ENCODE measurements at places on chromosomes 3 and 15.
A peak's percentile ranks its signal among the peaks of the same experiment; 100 is the strongest.

- DNase-seq = no peak
Observed at GRCh38 chr15:38896647-38897046, 332.0 kb upstream of the RASGRP1 start.

DNA sequence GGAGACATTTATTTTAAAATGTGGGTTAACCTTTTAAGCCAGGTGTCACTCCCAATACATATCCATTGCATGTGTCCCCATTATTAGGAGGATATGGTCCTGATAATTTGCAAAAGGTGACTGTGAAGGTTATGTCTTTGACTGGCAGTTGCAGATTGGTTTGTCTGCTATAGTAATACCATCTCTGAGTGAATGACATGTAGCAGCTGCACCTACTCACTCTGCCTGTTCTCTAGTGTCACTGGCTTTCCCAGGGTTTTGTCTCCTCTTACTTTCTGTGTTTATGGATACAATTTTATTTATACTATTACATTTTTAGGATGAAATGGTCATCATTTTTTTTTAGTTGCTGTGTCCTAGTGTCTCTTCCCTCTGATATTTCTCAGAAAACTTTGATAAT lies 393.2 kb downstream of the C3orf38 start:
- no peak for DNase-seq

DNA sequence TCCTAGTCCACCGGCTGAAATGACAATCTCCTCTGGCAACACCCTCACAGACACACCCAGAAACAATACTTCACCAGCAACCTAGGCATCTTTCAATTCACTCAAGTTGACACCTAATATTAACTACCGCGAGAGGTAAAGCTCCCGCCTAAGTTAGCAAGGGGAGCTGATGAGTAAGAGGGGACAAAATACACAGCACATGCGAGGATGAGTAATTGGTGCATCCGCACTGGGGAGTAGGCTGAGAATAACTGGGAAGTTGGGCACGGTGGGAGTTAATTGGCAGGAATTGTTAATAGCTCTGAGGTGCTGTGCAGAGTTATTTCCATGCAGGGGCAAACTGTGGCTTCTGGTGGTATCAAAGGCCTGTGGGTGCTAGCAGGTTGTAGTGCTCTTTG lies 14.5 kb upstream of the PLD1 start:
- DNase-seq = no peak

GRCh38 chr15:68385240-68385561 lies 46.8 kb downstream of the ITGA11 start:
- DNase-seq = no peak

DNA sequence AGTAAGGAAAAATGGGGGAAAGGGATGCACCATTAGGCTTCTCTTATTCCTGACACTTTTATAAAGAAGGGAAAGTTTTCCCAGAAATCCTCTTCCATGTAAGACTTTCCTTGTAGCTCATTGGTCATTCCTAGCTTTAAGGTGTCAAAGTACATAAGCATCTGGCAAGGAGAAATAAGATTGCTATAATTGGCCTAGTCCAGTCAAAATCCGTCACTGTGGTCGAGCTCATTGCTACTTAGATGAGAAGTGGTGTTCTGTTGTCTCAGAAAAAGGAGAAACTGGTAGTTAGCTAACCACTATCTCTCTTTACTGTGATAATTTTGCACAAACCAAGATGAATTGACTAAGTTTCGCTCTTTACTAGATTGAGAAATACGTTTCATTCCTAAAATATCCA lies 370.1 kb downstream of the CNTN4 start:
- DNase-seq = no peak

DNA sequence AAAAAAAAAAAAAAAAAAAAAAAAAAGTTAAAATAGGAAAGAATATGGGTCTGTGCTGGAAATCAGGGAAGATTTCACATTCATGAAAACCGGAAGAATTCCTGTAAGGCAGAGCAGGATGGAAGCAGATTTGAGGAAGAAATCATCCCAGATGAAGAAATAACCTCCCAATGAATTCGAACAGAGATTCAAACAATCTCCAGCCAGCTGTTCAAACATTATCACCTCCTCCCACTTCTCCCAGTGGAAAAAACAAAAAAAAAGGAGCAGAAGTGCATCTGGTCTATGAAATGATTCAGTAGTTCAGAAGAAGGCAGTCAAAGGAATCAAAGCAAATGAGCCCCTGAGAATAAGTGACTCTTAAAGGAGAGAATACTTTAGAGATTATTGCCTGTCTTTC lies 33.1 kb downstream of the CP start:
- DNase-seq = no peak

- no peak for DNase-seq
Observed at GRCh38 chr15:41605566-41605965, 46.6 kb downstream of the TYRO3 start.

GRCh38 chr15:79341396-79341795 lies 30.5 kb downstream of the TMED3 start:
- no peak for DNase-seq

GRCh38 chr3:149832086-149832485 lies 19.1 kb downstream of the RNF13 start:
- DNase-seq = no peak

- DNase-seq = no peak
Observed at GRCh38 chr15:51798281-51798680, 31.2 kb upstream of the TMOD3 start.

DNA sequence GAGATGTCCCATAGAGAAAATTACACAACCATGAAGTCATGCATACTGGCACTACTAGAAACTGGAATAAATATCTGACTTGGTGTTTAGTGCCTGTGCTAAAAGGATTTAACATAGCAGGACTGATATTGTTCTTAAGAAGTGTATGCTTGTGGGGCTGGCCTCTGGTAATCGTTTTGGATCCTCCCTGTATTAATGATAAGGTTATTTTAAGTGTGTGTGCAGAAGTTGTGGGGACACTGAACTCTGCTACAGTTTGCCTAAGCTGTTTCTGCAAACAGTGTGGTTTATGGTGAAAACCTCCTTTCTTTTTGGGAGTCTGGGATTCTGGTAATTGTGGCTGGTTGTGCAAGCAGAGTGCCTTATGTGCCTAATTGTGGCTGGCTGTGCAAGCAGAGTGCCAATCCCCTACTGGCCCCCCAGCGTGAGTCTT lies 120.8 kb downstream of the CLASP2 start:
- no peak for DNase-seq

DNA sequence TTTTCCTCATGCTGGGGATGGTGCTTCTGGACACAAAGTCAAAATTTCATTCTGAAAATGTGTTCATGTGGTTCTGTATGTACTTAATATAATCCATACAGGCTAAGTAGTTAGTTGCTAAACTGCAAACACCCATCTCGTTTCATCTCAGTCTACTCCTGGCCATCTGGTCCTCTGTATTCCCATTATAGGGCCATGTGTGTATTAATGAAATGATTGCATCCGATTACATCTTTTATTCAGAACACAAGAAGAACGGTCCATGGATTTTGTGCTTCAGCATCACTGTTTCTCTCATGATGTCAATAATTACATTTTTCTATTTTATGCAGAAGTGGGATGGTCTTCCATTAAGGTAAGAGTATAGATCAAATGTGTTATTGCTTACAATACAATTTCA lies 6.1 kb upstream of the GJD2 start:
- DNase-seq = no peak

DNA sequence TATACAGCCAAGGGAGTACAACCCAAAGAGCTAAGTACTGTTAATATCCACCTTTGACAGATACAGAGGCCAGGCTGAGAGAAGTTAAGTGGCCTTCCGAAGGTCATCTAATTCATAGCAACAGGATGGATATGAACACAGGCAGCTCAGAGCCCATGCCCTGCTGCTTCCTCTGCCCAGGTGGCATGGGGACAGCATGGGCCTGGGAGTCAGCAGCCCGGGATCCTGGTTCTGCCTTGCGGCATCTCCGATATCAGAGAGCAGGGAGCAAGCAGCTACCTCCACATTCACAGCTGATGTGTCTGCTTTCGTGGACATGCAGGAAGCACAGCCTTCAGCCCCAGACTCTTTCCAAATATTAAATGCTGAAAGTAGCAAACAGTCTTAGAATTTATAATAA lies 55.6 kb downstream of the STARD5 start:
- DNase-seq = no peak

- DNase-seq = no peak
Observed at GRCh38 chr3:134235577-134236076, 15.0 kb downstream of the RYK start.

- DNase-seq = no peak
Observed at GRCh38 chr3:84960581-84960980, 1.8 kb downstream of the CADM2 start.

DNA sequence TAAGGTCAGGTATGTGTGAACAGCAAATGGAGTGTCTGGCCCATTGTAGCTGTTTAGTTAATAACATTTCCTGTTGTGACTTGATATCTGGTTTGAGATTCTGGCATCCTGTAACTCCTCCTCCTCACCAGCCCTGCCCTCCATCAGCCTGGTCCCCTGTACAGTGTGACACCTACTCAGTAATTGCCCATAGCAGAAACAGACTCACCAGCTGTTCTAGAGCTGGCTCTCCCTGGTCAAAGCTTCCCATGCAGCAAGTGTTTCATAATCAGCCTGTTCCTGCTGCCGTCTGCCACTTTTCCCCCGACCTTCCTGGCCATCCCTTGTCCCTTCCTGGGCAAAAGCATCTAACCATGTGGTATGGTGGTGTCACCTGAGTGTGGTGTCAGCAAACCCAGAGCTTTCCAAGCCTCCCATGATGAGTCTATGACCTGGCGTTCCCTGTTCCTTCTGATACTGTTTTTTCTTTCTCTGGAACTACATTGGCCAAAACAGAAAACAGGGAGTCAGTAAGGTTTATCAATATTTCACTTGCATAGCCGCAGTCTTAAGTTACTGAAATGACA lies 55.4 kb downstream of the B3GALNT1 start:
- DNase-seq = no peak

GRCh38 chr3:177181418-177181817 lies 15.9 kb downstream of the TBL1XR1 start:
- DNase-seq = no peak

GRCh38 chr3:31179768-31180167 lies 285.3 kb upstream of the GADL1 start:
- DNase-seq = no peak

GRCh38 chr15:79481793-79482192 lies 49.7 kb downstream of the MINAR1 start:
- DNase-seq = no peak

- peak; percentile 46 for DNase-seq
Observed at GRCh38 chr3:24678421-24678865, 183.8 kb upstream of the THRB start.

GRCh38 chr3:183100376-183100775 lies 1.1 kb upstream of the MCCC1 start:
- no peak for DNase-seq

GRCh38 chr3:122754929-122755328 lies 38.7 kb downstream of the HSPBAP1 start:
- DNase-seq = peak; percentile 51

DNA sequence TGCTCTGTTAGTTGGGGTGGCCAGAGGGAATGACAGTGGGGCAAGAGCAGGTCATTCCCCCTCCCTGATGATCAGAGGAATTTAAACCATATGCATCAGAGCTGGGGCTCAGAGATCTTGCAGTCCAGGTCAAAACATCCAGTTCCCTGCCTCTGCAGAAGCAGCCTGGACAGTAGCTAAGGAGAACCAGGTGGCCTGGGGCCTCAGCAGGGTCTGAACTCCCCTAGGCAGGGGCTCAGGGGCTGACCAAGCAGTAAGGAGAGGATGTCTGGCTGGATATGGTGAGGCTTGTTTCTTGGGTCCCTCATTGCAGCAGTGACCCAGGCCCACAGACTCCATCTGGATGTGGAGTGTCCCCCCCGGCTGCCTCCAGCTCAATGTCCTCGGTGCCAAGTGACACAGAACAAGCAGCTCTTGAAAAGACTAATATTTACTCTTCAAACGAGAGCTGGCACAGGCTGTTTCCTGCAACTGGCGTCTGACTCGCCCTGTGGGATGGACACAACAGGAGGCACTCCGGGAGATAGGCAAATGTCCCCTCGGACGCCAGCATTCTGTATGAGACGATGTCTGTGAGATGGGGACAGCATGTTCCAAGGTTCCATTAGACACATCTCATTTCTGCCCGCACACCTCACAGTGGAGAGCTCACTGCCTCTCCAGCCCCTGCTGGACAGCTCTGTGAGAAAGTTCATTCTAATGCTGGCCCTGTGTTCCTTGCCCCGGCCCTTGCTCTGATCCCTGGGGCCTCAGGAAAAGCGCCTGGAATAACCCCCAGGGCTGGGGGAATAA lies 37.1 kb downstream of the SEC22C start:
- no peak for DNase-seq

DNA sequence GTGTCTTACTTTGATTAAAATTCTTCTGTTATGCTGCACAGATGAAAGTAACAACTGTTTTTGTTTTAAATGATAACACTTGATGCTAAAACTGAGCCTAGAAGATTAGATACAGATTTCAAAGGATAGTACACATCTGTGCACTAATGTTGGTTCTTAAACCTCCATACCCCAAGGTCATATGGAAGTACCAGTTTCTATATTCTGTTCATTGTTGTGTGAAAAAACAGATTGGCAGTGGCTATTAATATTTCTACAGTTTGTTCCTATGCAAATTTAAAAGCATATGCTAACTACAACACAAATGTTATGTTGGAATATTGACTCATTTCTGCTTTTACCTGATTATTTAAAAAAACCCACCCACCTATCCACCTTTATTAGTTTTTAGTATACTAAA lies 32.0 kb upstream of the GBE1 start:
- no peak for DNase-seq

DNA sequence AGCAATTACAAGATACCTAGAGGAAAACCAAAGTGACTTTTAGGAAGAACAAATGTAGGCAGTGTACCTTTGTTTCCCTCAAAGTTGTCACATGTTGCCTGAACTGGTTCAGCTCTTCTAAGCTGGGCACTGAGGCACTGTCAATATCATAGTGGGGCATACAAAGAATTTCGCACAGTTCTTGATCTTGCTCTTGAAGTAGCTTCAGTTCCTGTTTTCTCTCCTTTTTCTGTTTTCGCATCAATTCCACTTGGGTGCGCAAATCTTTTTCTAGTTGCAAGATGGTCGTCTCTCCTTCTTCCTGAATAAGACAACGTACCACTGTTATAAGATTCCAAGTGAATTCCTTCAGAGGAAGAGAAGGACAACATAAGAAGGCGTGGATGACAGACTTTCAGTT lies 12.7 kb downstream of the PRC1 start:
- DNase-seq = no peak

DNA sequence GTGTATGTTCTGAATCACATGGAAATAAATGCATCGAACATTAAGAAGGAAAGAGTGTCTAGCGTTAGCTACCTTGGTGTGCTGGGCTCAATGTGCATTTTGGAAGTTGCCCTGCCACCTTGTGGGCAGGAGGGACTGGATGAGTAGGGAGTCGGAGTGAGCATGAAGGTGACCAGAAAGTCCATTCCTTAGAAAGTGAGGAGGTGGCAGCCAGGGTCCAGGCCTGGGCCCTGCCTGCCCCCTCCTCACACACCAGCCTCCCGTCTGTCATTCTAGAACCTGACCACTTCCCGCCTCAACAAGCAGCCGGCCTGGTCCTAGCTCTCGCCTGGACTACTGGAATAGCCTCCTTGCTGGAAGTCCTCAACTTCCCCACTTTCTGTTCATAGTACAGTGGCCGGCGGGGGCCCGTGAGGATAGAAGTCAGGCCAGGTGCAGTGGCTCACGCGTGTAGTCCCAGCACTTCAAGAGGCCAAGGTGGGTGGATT lies 10.2 kb upstream of the GATA2 start:
- DNase-seq = no peak
